ENCODE measurements at places on chromosomes 13 and 19.
A peak's percentile ranks its signal among the peaks of the same experiment; 100 is the strongest.

DNA sequence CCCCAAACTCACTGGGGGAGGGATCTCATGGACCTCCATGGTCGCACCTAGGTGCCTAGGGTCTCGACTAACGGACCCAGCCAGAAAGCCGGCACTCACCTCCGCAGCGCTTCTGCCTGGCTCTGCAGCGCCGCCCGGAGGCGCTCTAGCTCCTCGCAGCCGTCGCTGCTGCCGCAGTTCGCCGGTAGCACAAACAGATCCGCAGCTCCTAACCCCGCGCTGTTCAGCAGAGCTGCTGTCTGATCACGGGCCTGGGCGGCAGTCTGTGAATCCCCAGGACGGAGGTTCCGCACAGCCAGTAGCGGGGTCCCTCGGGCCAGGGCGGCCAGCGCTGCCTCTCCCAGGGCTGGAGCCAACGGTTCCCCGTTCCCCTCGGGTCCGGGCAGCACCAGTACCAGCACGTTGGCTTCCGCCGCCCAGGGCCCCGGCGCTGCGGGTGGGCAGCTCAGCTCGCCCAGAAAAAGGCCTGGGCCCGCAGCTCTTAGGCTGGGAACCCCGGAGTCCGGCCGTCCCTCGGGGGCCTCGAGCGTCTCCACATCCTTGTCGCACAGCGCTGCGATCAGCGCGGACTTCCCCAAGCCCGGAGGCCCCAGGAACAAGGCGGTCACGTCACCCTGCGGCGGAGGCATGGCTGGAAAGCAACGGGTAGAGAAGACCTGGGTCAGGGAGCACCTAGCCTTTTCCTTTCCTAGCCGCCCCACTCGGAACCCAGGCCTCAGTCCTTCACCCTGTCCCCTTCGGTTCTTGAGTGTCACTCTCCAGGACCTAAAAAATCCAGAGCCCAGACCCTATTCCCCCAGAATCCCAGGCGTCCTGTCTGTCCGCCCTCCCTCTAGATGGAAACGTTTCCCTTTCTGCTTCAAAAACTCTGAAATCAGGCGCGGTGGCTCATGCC lies 977 bp downstream of the IRGQ start:
- DNase-seq, result peak; percentile 68

GRCh38 chr19:19628501-19629134 lies 598 bp upstream of the LPAR2 start:
- DNase-seq, result no peak

GRCh38 chr19:1472231-1473084 lies 6.6 kb downstream of the C19orf25 start:
- no peak for DNase-seq

DNA sequence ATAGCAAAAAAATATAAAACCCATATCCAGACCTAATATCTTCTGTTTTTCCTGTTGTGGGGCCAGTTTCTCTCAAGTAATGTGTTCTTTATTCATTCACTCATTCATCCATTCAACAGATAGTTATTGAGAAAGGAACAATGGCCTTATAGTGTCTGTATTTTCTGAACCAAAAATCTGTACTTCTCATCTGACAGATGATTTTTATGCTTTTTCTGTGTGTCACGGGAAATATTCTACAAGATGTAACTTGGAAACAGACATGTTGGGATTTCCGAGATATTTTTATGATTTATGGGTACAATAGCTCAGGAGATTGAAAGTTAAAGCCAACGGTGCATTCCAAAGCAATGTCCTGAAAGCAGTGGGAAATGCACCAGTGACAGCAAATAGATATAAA lies 5.7 kb downstream of the ACOD1 start:
- DNase-seq, result no peak

GRCh38 chr13:48624858-48625257 lies 28.9 kb upstream of the CYSLTR2 start:
- no peak for DNase-seq

DNA sequence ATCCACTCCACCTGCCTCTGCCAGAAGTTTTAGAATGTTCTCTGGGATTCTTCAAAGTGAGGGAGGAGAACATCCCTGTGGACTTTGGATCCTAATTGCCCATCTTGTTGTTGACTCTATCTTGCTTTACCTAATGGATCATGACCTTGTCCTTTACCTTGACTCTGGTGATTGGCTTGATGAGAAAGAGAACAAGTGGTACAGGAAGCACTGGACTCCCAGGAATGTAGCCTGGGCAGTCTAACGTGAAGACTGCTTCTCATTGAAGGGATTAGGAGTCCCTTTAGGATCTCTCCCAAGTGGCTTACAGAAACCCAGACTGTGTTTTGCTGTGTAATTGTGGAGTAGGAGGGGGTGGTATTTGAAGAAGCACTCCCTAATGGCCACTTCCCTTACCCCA lies 63.9 kb downstream of the SLC10A2 start:
- no peak for DNase-seq

- DNase-seq, result peak; percentile 13
Observed at GRCh38 chr13:41596190-41596589, 138.8 kb downstream of the RGCC start.

DNA sequence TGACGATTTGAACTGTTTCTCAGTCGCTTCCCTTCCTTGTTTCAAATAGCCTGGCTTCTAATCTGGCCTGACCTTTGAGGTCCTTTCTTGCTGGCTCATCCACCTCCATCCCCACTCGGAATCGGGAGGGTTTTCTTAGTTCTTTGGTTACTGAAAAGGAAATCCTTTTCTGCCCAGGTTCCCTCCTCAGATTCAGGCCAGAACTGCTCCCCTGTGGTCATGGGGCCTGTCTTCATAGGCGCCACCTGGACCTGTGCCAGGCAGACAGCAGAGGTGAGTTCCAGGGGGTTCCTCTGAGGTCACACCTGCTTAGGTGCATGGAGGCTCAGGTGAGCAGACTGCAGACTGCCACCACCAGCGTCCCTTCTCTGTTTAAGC lies 62.4 kb downstream of the AKAP11 start:
- DNase-seq, result no peak

GRCh38 chr19:9757544-9758501 lies 10.7 kb downstream of the ZNF846 start:
- no peak for DNase-seq

- DNase-seq, result no peak
Observed at GRCh38 chr13:28476919-28477708, 17.8 kb downstream of the FLT1 start.

DNA sequence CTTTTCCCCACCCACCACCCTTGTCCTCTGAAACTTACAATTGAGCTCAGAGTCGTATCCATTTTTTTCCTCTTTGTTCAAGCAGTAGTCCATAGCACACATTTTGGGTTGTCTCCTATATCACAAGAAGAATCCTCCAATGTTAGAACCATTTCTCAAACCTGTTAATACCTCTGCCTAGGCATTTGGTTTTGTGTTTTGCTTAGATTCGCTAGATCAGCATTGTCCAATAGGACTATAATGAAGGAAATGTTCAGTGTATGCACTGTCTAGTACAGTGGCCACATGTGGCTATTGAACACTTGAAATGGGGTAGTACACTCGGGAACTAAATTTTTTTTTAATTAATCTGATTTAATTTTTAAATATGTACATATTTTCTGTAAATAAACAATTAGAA lies 12.6 kb downstream of the DPY19L3 start:
- no peak for DNase-seq

DNA sequence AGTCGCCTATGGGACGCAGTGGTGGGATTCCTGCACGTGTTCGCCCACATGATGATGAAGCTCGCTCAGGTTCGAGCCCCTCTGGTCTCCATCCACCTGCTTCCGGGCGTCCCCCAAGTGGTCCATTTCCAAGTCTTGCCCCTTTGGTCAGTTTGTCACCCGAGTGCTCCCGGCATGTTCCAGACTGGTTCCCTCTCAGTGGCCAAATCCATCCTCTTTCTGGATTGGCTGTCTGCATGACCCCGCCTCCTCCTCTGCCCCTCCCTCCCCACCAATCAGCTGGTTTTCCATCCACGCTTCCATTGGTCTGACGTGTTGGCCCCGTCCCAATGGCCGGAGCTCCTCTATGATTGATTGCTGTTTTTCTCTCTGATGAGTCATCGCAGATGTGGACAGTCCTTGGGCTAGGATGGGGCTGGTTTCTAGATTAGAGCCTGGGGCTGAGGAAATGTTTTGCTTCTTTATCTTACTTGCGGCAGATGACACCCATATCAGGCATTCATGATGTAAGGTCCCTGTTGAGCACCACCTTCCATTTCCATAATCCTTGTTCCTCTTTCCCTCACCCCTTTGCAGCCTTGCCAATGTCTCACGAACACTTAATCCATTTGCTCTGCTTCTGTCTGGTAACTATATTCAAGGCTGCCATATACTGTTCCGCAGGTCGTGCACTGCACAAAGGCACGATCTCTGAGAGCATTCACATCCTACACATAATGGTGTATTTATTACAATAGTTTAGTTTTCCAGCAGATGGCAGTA lies 73.8 kb downstream of the MAP4K1 start:
- DNase-seq, result peak; percentile 89

DNA sequence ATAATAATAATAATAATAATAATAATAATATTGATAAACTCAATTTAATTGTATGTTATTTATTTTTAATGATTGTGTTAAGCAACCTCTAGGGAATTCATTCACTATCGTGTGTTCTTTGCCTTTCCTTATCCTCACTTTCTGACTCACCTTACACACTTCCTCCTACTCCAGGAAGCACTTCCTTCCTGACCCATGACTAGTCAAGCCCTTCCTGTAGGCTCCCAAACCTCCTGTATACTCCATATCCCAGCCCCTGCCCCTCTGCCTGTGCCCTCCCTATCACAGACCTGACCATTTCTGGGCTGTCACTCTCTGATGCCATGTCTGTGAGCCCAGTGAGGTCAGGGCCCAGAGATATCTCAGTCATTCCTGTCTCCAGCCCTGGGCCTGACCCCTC lies 7.6 kb downstream of the LGALS4 start:
- no peak for DNase-seq

GRCh38 chr19:6446452-6446851 lies 12.9 kb upstream of the SLC25A41 start:
- no peak for DNase-seq

DNA sequence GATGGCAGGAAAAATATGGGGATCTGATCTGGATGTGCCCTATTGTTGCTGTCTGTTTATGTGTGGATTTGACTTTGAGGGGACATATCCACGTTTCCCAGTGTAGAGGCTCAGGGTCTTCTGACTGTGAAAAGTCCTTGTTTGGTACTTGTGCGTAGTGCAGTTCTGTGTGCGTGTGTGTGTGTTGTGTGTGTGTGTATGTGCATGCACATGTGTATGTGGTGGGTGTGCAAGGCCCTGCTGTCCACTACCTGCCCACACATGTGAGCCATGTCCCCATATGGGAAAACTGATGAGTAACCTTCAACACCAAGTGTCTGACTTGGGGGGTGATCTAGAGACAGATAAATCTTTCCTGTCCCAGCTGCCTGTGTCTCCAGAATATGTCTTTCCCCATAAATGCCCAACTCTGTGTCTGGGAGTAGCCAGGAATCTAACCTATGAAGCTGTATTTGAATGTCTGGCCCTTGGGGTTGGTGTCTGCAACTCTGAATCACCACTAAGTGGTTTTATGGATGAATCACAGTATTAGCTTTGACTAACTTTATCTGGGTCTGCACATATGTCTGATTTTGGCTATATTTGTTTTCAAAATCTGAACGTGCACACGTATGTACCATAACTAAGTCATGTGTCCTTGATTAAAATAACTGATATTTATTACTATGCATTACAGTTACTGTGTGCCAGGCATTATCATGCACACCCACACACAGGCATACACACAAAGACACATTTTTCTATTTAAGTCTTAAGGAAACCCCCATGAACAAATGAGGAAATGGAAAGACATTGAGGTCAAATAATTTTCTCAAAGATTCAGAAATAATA lies 17.4 kb downstream of the KLK2 start:
- peak; percentile 38 for DNase-seq

DNA sequence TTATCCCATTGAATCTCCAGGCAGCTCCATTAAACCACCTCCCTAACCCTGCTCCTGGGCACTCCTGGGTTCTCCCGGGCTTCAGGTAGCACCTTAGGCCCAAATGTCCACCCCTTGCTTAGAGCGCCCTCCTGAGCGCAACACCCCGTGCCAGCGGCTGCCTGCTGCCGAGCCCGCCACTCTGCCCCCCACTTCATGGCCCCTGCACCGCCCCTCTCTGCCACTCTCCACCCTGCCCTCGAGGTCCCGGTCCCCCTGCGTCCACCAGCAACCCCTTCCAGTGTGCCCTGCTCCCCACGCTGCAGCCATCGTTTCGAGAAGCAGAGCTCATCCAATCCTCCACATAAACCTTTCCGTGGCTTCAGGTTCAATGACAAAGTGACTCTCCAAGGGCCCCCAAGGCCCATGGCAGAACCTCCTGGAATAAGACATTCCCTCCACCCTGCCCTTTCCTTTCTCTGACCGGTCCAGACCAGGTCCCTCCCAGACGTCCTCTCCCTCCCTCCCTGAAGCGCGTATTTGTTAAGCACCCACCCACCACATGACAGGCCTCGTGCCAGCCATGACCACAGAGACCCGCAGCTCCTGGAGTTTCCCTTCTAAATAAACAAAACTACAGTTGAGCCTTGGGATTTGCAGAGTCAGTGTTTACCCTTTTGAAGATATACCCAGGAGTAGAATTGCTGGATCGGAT lies 66.6 kb downstream of the ARHGEF18 start:
- no peak for DNase-seq

GRCh38 chr13:30785191-30785850 lies 50.0 kb downstream of the ALOX5AP start:
- no peak for DNase-seq

DNA sequence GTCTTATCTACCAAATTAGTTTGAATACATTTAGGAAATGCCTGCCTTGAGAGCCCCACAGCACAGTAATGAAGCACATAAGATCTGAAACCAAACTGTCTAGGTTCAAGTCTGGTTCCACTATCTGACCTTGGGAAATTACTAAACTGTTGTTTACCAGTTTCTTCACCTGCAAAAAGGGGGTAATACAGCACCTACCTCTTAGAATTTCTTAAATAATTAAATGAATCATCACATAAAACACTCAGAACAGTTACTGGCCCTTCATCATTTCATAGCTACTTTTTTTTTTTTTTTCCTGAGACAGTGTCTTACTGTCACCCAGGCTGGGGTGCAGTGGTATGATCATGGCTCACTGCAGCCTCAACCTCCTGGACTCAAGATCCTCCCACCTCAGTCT lies 59.6 kb downstream of the USP12 start:
- no peak for DNase-seq

- DNase-seq, result no peak
Observed at GRCh38 chr19:33507021-33507956, 14.3 kb downstream of the PEPD start.

DNA sequence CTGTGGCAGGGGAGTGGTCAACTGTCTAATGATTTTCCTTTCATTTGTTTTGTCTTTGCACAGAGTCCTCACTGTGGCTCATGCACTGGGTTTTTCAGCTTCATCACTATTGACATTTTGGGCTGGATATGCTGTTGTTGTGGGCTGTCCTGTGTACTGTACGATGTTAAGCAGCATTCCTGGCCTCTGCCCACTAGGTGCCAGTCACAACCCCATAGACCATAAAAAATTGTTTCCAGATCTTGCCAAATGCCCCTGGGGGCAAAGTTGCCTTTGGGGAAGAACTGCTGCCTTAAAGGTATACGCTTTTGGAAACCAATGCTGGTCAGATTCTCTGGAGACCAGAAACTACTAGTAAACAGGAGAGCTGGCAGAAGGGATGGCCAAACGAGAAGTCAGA lies 310.4 kb downstream of the SPRY2 start:
- DNase-seq, result no peak

- DNase-seq, result no peak
Observed at GRCh38 chr13:99071666-99072065, 93.8 kb upstream of the DOCK9 start.

Data from GM03348 (cell line).